ENCODE measurements at places on chromosomes 11 and 22. TPM values are rescaled to one million over a fixed set of nuclear protein-coding genes. Genes with fewer than 3 reads are reported as not detected.

GRCh38 chr11:124872741-124873140, 7.5 kb downstream of the ROBO3 start:
- DNase-seq = no peak

- peak; percentile 69 for DNase-seq
These were observed 55.2 kb downstream of the PANX1 start for GRCh38 chr11:94183886-94184264.

GRCh38 chr11:65850217-65851082, 7.5 kb downstream of the CFL1 start:
- no peak for DNase-seq

- DNase-seq = peak; percentile 76
These were observed 23.9 kb downstream of the NEFH start for GRCh38 chr22:29503811-29504372.

DNA sequence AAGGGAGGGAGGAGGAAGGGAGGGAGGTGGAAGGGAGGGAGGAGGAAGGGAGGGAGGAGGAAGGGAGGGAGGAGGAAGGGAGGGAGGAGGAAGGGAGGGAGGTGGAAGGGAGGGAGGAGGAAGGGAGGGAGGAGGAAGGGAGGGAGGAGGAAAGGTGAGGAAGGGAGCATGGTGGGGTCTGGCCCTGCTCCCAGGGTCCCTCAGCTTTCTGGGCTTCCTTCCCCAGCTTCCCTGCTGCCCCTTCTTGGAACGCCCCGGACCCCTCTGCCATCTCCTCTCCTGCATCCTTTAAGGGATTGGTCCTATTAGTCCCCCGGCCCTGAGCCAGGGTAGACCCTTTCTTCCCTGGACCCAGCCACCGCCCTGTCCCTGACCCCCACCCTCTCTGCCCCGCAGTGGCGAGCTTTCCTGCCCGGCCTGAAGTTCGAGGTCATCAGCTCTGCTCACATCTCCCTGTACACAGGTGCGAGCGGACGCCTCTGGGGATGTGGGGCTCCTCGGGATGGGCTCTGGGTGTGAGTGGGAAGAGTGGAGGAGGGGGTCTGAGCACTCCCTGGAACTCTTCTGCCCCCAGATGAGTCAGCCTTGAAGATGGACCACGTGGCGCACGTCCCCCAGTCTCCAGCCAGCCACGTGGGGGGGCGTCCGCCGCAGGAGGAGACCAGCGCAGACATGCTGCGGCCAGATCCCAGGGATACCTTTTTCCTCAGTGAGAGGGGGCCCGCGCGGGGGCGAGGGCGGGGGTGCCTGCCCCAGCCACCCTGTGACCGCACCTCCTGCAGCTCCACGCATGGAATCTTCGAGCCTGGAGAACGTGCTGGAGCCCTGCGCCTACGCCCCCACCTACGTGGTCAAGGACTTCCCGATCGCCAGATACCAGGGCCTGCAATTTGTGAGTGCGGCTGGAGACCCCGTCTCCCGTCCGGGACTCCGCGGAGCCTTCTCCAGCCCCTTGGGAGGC, 6.0 kb downstream of the B4GALNT4 start:
- DNase-seq = no peak

SLC22A8 gene
- not detected for total RNA-seq

Measured in tongue (tissue), 3 donors.